Calu3 (cell line): ENCODE measurements at places on chromosomes 2 and 18. TPM values are rescaled to one million over a fixed set of nuclear protein-coding genes. Genes with fewer than 3 reads are reported as not detected.

Gene NYAP2
- total RNA-seq, result 0.07 TPM in 1 of 2 replicates, not detected in the other

Gene PPM1B
- 73.4 and 75.0 TPM in 2 replicates for total RNA-seq

Gene SP140
- total RNA-seq, result 10.9 and 13.0 TPM in 2 replicates

Gene WNT10A
- total RNA-seq, result 2.4 and 3.4 TPM in 2 replicates

Gene RFTN2
- 0.05 and 0.24 TPM in 2 replicates for total RNA-seq
